ENCODE measurements at places on chromosomes 7 and 10.

DNA sequence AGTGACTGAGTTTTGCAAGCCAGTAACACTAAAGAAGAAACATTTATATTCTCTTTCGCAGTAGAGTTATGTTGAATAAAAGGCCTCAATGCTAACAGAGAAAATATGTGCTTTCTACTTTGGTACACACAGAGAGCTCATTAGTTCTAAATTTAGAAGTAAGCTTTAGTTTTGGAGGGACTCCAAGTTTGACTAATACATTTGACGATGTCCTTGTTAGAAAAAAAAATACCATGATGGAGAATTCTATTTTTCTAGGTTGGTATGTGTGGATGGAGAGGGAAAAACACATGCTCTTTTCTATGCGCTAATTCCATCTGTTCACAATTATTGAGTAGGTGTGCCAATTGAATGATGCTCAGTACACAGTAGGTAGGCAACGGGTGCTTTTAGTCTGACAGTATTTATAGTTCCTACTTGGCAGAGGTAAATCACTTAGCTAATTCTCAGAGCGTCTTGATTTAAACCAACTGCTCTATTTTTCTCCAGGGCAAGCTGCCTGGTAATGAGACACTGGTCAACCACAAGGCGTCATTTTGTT, 327.2 kb upstream of the AKR1E2 start:
- H3K36me3 ChIP-seq, result no peaks in the 10 kb centered on the region
- H3K27ac ChIP-seq, result no peak overlapping the region
- H3K27me3 ChIP-seq, result peaks cover 27% of the 10 kb centered on the region
- DNase-seq, result no peak

GRCh38 chr10:86654411-86655172, at the start of gene OPN4:
Gene OPN4 (plus strand): TSS chr10:86654547. CDS start chr10:86654784, 237 bp downstream.
- no peaks in the 10 kb centered on the region for H3K4me1 ChIP-seq
- H3K36me3 ChIP-seq, result no peaks in the 10 kb centered on the region
- no peaks in the 10 kb centered on the region for H3K27me3 ChIP-seq
- H3K27ac ChIP-seq, result no peak within 1 kb of the TSS
- H3K4me3 ChIP-seq, result no peak within 1 kb of the TSS

DNA sequence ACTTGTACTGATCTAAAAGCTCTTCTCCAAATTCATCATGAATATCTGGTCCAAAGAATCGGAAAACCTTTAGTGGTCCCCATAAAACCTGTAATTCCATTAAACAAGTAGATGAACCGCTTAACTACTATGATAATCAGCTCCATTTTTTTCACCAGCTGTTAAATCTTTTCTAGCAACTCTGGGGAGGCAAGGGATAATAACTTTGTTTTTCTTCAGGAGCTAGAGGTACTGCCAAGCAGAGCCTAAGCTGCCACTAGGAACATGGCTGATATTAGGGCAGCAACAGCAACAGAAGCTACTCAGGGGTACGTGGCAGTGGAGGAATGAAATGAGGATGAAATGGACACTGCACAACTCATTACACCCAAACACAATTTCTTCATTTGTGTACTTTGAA, 138.0 kb downstream of the SRPK2 start:
- H3K27me3 ChIP-seq, result no peaks in the 10 kb centered on the region
- peaks cover 11% of the 10 kb centered on the region for H3K4me1 ChIP-seq
- DNase-seq, result peak; percentile 31
- H3K4me3 ChIP-seq, result no peak overlapping the region

DNA sequence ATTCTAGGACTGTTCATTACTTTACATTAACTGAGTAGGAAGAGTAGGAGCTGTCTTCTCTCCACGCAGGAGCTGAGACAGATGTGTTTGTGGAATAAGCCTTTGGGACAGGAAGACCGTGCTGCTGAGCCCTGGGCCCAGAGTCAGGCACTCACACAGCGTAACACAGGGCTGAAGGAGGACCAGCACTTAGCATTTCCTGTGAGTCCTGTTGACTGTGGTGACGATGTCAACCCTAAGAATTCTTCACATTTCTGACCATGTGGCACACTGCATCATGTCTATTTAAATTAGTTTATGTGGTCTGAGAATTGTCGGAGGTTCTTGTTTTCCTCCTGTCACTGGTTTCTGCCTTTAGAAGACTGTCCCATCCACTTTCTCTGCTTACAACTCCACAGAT, 117.2 kb downstream of the PIP4K2A start:
- H3K27me3 ChIP-seq, result no peaks in the 10 kb centered on the region

- DNase-seq, result no peak
- no peak overlapping the region for H3K27ac ChIP-seq
- H3K4me1 ChIP-seq, result no peaks in the 10 kb centered on the region
- peaks cover 5% of the 10 kb centered on the region for H3K36me3 ChIP-seq
Observed at GRCh38 chr7:157937406-157937805, 600.6 kb downstream of the DNAJB6 start.

DNA sequence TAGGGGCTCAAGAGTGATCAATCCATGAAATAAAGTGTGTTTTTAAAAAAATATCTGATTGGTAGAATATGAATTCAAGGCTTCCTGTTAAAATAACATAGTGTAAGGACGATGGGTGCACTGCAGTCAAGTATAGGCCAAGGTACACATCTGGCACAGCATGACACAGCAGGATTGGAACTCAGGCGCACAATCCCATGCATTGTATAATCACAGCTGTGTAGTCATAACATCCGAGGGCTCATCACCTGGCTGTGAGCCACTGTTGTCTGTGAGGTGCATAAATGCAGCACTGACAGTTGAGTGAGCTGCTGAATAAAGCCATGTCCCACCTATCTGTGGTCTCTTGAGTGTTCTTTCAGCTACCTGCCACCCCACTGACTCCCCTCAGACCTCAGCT, 142.3 kb upstream of the HPS1 start:
- no peak overlapping the region for H3K4me3 ChIP-seq
- no peaks in the 10 kb centered on the region for H3K36me3 ChIP-seq

GRCh38 chr10:117830787-117831212, 215.9 kb downstream of the RAB11FIP2 start:
- H3K4me3 ChIP-seq, result peak overlapping the region; percentile 62
- peaks cover 2% of the 10 kb centered on the region for H3K36me3 ChIP-seq
- peak; percentile 79 for DNase-seq
- H3K4me1 ChIP-seq, result peaks cover 14% of the 10 kb centered on the region
- peak overlapping the region; percentile 73 for H3K27ac ChIP-seq
- H3K27me3 ChIP-seq, result peaks cover 1% of the 10 kb centered on the region

GRCh38 chr7:117872561-117873309, 506 bp downstream of the CTTNBP2 start:
- H3K27ac ChIP-seq, result no peak overlapping the region
- peak overlapping the region; percentile 21 for H3K4me3 ChIP-seq
- peaks cover 54% of the 10 kb centered on the region for H3K27me3 ChIP-seq
- DNase-seq, result no peak
- H3K36me3 ChIP-seq, result peaks cover 2% of the 10 kb centered on the region
